ENCODE measurements at places on chromosomes 4 and X. TPM values are rescaled to one million over a fixed set of nuclear protein-coding genes. Genes with fewer than 3 reads are reported as not detected.

DNA sequence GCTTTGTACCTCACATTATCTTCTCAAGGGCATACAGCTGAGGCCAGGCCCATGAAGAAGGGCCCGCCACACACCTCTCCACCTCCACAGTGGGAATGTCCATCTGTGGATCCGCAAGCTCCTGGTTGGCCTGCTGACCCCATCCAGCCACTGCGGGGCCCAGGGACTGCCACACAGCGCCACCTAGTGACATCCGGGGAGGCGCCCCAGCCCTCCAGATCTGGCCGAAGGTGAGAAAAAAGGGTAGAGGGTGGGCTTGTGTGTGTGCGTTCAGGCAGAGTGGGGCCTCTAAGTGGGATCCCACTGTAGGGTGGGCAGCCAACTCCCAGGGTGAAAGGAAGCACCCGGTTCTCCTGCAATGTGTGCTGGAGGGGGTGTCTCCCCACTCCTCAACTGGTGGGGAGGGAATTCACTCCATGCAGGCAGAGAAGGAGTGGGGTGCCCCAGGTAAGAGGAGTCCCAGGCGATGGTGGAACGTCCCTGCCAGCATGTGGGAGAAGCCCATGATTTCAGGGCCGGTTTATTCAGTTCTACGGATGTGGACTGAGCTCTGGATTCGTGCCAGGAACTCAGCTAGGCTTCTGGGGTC, 117.3 kb downstream of the ENPP6 start:
- no peaks in the 10 kb centered on the region for H3K36me3 ChIP-seq
- H3K4me3 ChIP-seq = no peak overlapping the region
- peak; percentile 72 for DNase-seq
- no peak overlapping the region for H3K27ac ChIP-seq
- peaks cover 31% of the 10 kb centered on the region for H3K4me1 ChIP-seq

DNA sequence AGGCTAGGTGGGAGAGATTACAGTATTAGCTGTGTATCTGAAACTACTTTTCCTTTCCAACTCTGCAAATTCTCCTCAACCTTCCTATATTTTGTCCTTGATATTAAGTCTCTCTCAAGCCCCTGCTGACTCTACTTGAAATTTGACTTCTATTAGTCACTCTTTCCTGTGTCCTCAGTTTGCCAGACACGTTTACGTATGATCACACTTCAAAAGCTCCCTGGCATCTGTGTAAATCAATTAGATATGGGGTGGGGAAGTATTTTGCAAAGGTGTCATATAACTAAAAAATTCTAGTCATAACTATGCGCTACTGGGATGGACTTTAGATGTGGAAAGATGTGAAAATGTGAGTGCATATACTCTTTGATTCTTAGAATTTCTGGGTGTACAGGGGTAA, 67.4 kb upstream of the ARHGAP24 start:
- no peaks in the 10 kb centered on the region for H3K27me3 ChIP-seq
- peaks cover 5% of the 10 kb centered on the region for H3K4me1 ChIP-seq
- no peak overlapping the region for H3K4me3 ChIP-seq
- H3K27ac ChIP-seq = no peak overlapping the region
- no peaks in the 10 kb centered on the region for H3K36me3 ChIP-seq

The HTR2C gene
- not detected for total RNA-seq

The SLC26A1 gene
- not detected for total RNA-seq

GRCh38 chr4:74317616-74318246, 9.5 kb downstream of the EPGN start:
- H3K27me3 ChIP-seq = peaks cover 11% of the 10 kb centered on the region
- H3K36me3 ChIP-seq = no peaks in the 10 kb centered on the region
- H3K4me3 ChIP-seq = no peak overlapping the region
- H3K4me1 ChIP-seq = no peaks in the 10 kb centered on the region

GRCh38 chr4:1249731-1250526, 999 bp upstream of the CTBP1 start:
- no peaks in the 10 kb centered on the region for H3K36me3 ChIP-seq
- peaks cover 62% of the 10 kb centered on the region for H3K4me1 ChIP-seq
- no peaks in the 10 kb centered on the region for H3K27me3 ChIP-seq
- no peak for DNase-seq
- H3K4me3 ChIP-seq = peak overlapping the region; percentile 74

DNA sequence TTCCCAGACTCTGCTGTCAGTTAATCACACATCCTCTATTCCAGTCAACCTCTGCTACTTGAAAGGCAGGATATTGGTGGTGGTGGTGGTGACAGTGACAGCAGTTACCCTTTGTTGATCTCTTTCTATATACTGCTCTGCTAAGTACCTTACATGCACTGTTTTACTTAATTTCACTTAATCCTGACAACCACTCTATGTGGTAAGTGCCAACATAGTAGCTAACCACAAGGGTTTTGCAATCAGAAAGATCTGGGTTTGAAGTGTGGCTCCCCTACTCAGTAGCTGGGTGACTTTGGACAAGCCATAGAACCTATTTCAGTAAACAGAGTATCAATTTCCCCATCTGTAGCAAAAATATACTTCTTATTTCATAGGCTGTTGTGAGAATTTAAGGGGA, 24.2 kb upstream of the F9 start:
- H3K36me3 ChIP-seq = no peaks in the 10 kb centered on the region
- H3K27me3 ChIP-seq = no peaks in the 10 kb centered on the region
- no peak overlapping the region for H3K27ac ChIP-seq
- no peak for DNase-seq
- H3K4me1 ChIP-seq = no peaks in the 10 kb centered on the region

The OPRPN gene
- total RNA-seq = not detected

GRCh38 chr4:127634181-127634580, 1.4 kb downstream of the INTU start:
- no peak overlapping the region for H3K27ac ChIP-seq
- H3K36me3 ChIP-seq = no peaks in the 10 kb centered on the region
- H3K4me1 ChIP-seq = peaks cover 23% of the 10 kb centered on the region

GRCh38 chr4:15001869-15002658, at the start of gene CPEB2:
Gene CPEB2 (plus strand): TSS chr4:15002481. CDS start chr4:15002674, 193 bp downstream.
- DNase-seq = peak; percentile 96
- H3K4me3 ChIP-seq = peak within 1 kb of the TSS; percentile 93
- no peaks in the 10 kb centered on the region for H3K27me3 ChIP-seq
- peak within 1 kb of the TSS; percentile 100 for H3K27ac ChIP-seq
- no peaks in the 10 kb centered on the region for H3K36me3 ChIP-seq
- H3K4me1 ChIP-seq = peaks cover 55% of the 10 kb centered on the region

DNA sequence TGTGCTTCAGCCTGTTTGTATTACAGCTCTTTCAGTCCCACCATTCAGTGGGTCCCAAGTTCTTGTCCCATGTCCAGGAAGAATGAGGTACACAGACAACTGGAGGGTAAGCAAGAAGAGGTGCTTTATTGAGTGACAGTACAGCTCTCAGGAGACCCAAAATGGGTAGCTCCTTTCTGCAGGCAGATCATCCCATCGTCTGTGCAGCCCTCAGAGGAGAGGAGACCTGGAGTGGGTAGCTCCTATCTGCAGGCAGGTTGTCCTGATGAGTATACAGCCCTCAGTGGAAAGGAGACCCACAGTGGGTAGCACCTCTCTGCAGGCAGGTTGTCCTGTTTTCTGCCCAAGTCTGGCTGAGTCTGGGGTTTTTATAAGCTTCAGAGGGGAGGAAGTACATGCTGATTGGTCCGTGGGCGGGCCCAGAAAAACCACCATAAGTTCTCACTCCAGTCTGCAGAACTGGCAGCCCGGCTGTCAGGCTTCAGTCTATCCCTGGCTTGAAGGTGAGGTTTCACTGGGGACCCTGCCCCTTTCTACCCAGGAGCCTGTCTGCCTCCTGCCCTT, 18.0 kb downstream of the GRK4 start:
- H3K36me3 ChIP-seq = peaks cover 8% of the 10 kb centered on the region
- peaks cover 17% of the 10 kb centered on the region for H3K4me1 ChIP-seq
- no peak for DNase-seq

The WNK3 gene
- total RNA-seq = 0.88 TPM

- no peaks in the 10 kb centered on the region for H3K36me3 ChIP-seq
- DNase-seq = no peak
- no peaks in the 10 kb centered on the region for H3K27me3 ChIP-seq
- peaks cover 60% of the 10 kb centered on the region for H3K4me1 ChIP-seq
- H3K27ac ChIP-seq = no peak overlapping the region
Measured at GRCh38 chrX:72127332-72127731, 4.4 kb downstream of the RTL5 start.

DNA sequence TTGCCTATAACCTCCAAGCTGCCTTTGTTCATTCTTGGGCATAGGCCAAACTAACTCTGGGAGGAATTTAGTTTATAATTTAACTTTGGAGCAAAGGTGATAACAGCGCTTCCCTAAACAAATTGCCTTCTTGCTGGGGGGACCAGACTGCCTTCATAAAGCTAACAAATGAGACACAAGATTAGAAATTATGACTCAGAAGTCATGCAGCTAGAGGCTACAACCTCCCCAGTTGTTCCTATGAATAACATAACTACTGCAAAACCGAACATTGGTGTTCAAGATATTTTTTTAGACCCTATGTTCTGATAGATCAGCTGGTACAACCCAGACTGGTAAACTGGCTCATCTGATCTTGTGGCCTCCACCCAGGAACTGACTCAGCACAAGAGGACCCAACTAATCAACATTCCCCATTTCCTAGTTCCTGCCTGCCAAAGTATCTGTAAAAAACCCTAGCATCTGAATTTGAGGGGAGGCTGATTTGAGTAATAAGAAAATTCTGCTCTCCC, 22.0 kb upstream of the TMPRSS11B start:
- no peaks in the 10 kb centered on the region for H3K4me1 ChIP-seq
- no peak for DNase-seq
- peaks cover 5% of the 10 kb centered on the region for H3K27me3 ChIP-seq
- H3K4me3 ChIP-seq = no peak overlapping the region
- H3K27ac ChIP-seq = no peak overlapping the region

GRCh38 chrX:1521459-1521956, 15.5 kb downstream of the P2RY8 start:
- H3K4me3 ChIP-seq = no peak overlapping the region
- no peaks in the 10 kb centered on the region for H3K4me1 ChIP-seq
- no peaks in the 10 kb centered on the region for H3K36me3 ChIP-seq
- H3K27me3 ChIP-seq = no peaks in the 10 kb centered on the region

GRCh38 chr4:2789793-2790582, 2.9 kb upstream of the SH3BP2 start:
- no peaks in the 10 kb centered on the region for H3K36me3 ChIP-seq
- H3K27me3 ChIP-seq = no peaks in the 10 kb centered on the region
- no peak overlapping the region for H3K27ac ChIP-seq
- no peak overlapping the region for H3K4me3 ChIP-seq
- H3K4me1 ChIP-seq = peaks cover 76% of the 10 kb centered on the region
- DNase-seq = no peak

DNA sequence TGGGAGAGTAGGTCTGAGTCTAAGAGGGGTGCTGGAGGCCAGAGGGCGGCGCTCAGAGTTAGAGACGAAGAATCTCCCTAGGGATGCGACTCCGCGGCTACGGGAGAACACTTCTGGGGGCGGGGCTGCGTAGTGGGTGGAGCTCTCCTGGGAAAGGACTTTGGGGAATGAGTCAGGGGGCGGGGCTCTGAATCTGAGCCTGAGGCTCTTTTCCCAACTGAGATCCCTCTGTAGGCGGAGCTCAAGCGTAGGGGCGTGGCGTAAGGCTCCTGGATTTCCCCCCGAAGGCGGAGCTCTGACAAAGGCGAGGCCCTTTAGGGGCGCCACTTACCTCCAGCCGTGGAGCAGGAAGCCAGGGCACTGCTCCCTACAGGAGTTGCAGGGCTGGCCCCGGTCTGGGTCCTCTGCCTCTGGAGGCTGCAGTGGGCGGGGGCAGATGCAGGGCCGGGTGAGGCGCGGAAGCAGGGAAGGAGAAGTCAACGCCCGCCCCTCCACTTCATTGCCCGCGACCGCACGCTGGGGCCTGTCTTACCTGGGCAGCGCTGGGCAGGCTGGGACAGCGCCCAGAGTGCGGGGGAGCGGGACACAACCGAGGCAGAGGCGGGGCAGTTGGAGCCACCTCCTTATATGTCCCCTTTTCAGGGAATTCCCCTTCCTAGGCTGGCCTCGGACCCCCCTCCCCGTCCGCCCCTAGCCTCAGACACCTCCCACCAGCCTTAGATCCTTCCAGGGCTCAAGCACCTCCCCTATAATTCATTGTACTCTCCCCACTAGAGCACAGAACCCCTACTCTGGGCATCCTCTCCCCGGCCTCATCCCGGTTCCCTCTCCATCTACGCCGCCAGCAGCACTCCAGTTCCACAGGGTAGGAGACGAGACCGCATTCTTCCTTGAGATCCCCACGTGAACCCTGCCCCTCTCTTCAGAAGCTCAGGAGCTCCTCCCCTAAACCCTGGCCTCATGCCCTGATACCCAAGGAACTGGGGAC, 1.6 kb downstream of the PRICKLE3 start:
- peak overlapping the region; percentile 88 for H3K27ac ChIP-seq
- H3K36me3 ChIP-seq = peaks cover 26% of the 10 kb centered on the region
- H3K4me1 ChIP-seq = peaks cover 15% of the 10 kb centered on the region
- peak overlapping the region; percentile 69 for H3K4me3 ChIP-seq

GRCh38 chrX:152913346-152913745, 15.5 kb downstream of the ZNF185 start:
- no peak overlapping the region for H3K4me3 ChIP-seq
- no peaks in the 10 kb centered on the region for H3K36me3 ChIP-seq
- H3K27ac ChIP-seq = no peak overlapping the region
- no peaks in the 10 kb centered on the region for H3K4me1 ChIP-seq
